ENCODE measurements at places on chromosomes 4 and X.

GRCh38 chrX:77510007-77510406 lies 62.8 kb downstream of the FGF16 start:
- no peak for DNase-seq

- DNase-seq, result no peak
Measured at GRCh38 chrX:109818976-109819375, 85.9 kb upstream of the ACSL4 start.

DNA sequence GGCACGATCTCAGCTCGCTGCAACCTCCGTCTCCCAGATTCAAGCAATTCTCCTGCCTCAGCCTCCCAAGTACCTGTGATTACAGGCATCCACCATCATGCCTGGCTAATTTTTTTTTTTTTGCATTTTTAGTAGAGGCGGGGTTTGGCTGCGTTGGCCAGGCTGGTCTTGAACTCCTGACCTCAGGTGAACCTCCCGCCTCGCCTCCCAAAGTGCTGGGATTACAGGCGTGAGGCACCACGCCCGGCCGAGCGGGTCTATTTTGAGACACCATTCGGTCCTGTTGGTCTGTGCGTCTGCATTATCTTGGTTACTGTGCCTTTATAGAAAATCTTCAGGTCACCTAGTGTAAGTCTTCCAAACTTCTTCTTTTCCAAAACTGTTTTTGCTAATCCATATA lies 21.7 kb upstream of the RGS12 start:
- no peak for DNase-seq

DNA sequence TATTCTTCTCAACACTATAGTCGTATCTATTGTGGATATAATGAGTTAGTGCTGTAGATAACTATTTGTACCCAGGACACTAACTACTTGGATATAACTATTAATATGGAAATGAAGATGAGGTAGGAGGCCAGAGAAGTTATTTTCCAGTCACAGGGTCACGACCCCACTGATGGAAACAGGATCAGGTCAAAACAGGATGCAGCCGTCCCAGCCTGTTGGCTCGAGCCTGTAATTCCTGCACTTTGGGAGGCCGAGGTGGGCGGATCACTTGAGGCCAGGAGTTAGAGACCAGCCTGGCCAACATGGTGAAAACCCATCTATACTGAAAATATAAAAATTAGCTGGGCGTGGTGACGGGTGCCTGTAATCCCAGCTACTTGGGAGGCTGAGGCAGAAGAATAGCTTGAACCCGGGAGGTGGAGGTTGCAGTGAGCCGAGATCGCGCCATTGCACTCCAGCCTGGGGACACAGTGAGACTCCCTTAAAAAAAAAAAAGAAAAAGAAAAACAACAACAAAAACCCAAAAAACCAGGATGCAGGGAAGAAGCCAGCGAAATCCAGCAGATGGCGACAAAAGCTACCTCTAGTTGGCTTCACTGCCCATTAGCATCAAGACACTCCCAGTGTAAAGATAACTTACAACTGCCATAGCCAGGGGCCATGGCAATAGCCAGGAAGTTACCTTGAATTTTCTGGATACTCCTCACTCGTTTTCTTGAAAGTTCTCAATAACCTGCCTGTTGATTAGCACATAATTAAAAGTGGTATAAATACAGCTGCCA lies 37.9 kb upstream of the NKAP start:
- no peak for DNase-seq

- DNase-seq, result no peak
Measured at GRCh38 chrX:19377799-19378198, 34.1 kb downstream of the PDHA1 start.

DNA sequence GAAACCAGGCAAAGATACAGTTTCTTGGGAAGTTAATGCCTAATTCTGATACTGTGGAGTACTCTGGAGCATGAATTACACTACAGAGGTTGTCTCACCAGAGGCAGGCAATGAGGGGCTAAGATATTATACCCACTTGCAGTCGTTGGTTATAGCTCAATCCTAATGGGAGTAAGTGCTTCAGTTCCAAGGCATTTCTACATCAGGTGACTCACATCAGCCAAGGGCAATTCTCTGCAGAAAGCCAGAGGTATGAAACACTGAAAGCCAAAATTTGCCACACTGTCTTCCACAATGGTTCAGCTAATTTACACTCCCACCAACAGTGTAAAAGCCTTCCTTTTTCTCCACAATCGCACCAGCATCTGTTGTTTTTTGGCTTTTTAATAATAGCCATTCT lies 174.0 kb upstream of the IL15 start:
- no peak for DNase-seq

Measured in activated B cell treated with CpG ODN at 0.5 μM for 24 hours (primary cell).